ENCODE measurements at places on chromosomes 6 and 20.

- no peak for DNase-seq
These were observed 2.2 kb downstream of the C20orf204 start for GRCh38 chr20:64038224-64038564.

- no peak for DNase-seq
These were observed 66.0 kb downstream of the STK4 start for GRCh38 chr20:45032276-45032675.

DNA sequence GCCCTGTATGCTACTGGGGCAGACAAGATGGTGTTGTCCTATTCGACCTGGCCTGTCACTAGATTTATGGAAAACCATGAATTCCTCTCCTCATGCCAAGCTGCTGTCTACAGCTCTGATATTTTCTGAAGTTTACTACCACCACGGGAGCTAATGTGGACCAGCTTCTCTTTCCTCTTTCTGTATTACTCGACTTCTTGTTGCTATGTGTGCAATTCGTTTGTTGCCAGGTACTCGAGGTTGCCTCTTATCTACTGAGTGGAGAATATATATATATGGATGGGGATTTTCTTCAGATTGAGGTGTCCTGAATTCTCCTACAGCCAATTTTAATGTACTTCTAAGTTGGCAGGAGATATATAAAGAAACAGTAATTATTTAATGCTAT lies 34.7 kb downstream of the MAN1A1 start:
- DNase-seq, result no peak

- DNase-seq, result no peak
These were observed 243.2 kb downstream of the OGFRL1 start for GRCh38 chr6:71531841-71532240.

DNA sequence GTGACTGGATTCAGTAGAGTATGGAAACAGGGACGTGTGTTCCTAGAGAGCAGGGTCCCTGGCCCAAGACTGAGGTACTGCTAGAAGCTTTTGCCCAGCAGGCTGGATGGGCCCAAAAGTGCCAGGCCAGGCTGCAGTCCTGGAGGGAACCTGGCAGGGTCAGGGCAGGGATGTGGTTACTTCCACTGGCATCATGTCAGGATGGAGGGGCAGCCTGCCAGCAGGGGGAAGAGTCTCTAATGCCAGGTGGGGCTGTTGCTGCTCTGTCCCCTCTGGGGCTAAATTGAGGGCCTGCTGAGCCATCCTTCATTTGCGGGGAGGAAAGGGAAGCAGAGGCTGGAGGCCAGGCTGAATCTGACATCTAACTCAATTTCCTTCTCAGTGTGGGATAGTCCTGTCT lies 17.2 kb downstream of the ZDHHC14 start:
- no peak for DNase-seq

GRCh38 chr6:167338541-167339117 lies 13.7 kb downstream of the TTLL2 start:
- DNase-seq, result no peak

GRCh38 chr6:99432877-99433276 lies 7.8 kb upstream of the PNISR start:
- no peak for DNase-seq

GRCh38 chr6:95383878-95384277 lies 193.5 kb upstream of the MANEA start:
- no peak for DNase-seq

DNA sequence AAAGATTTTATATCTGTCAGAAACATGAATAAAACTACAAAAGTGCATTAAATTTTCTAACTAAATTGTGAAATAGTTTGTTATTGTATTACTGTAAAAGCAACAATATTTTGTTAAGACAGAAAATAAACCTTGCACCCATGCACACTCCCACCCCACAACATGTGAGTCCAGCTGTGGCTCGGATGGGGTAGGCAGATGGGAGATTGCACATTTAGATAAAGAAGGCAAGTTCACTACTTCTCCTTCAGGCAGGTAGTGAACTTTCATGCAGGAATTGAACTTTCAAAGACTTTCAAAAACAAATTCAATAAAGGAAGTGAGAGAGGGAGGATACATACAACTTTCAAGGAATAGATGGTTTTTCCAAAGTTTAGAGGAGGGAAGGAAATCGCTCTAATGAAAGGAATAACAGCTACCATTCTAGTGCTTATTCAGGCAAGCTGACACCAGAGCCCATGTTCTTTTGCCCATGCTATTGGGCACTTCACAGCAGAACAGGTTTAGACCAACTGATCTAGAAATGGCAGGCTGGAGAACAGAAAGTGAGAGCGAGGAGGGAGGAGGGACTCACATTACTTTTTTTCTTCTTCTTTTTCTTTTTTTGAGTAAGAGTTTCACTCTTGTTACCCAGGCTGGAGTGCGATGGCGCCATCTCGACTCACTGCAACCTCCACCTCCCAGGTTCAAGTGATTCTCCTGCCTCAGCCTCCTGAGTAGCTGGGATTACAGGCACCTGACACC lies 28.5 kb downstream of the SF3B5 start:
- no peak for DNase-seq

GRCh38 chr6:12271997-12272396 lies 18.2 kb upstream of the EDN1 start:
- DNase-seq, result no peak

DNA sequence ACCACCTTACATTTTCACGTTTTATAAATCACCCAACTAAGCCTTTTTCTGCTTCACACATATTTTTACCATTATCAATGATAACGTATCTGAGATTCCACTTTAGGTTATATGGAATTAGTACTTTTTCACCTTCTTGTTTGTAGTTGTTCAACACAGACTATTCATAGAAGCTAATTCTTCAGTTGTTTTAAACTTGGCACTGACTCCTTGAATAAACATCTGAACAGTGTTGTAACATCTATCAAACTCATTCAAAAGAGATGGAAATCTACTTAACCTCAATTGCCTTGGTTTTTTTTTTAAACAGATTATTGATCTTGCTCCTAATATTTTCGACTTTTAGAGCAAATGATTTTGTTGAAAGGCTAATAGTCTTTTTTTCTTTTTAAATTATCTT lies 34.2 kb downstream of the PTPRA start:
- no peak for DNase-seq

- DNase-seq, result no peak
These were observed 78.9 kb downstream of the GINS1 start for GRCh38 chr20:25486377-25486776.

DNA sequence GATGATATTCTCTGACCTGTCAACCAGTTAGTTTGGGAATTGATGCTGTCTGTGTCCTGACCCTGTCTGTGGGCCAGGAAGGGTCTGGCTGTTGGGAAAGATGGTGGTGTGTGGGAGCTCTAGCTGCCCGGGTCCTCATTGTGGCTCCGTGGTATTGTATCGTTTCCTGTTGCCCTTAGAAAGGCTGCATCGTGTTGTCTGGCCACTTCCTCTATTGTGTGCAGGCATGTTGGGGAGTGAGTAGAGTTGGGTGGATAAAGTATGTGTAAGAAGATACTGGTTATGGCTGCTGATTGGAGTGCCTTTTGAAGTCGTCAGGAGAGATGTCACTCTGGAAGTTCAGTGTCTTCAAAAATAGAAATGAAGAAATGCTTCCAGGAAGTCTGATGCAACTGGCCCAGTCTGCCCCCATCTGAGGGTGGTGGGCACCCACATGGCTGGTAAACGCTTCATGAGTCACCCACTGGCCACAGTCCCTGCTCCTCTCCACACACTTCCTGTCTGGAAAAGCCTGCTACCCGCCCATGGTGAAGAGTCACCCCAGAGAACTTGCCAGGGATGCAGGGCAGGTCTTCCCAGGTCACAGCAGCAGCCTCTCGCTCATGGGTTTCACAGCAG lies 27.9 kb downstream of the PPARD start:
- DNase-seq, result no peak

DNA sequence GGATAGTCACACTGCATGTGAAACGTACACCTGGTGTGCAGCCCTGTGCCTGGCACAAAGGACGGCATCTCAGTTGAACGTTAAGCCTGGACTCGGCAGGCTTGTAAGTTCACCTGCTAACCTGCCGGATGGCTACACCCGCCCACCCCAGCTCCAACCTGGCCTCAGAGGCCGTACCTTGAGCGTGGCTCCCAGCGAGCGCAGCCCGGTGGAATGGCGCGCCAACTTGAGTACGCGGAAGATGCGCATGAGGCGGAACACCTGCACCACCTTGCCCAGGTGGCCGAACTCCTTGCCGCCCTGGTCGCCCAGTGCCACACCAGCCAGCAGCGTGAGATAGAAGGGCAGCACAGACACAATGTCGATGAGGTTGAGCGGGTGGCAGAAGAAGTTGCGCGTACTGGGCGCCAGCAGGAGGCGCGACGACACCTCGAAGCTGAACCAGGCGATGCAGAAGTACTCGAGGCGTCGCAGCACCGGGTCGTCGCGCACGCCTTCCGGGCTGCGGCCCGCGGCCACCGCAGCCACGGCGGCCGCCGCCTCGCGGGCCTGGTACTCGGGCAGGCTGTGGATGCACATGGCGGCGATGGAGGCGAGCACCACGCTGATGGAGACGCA lies 3.3 kb downstream of the KCNS1 start:
- no peak for DNase-seq

- no peak for DNase-seq
These were observed 3.0 kb upstream of the CTNNBL1 start for GRCh38 chr20:37690626-37691369.

DNA sequence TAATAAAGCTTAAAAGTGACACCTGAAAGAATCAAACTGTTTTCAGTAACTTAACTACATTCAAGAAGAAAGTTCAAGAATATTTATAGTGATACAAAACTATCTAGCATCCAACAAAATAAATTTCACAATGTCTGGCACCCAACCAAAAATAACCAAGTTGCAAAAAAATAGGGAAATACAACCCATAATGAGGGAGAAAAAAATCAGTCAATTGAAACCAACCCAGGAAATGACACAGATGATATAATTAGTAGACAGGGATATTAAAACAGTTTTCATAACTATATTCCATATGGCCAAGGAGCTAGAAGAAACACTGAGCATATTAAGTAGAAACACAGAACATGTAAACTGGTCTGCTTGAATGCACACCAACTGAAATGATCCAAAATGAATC lies 120.2 kb upstream of the BEND3 start:
- DNase-seq, result no peak

DNA sequence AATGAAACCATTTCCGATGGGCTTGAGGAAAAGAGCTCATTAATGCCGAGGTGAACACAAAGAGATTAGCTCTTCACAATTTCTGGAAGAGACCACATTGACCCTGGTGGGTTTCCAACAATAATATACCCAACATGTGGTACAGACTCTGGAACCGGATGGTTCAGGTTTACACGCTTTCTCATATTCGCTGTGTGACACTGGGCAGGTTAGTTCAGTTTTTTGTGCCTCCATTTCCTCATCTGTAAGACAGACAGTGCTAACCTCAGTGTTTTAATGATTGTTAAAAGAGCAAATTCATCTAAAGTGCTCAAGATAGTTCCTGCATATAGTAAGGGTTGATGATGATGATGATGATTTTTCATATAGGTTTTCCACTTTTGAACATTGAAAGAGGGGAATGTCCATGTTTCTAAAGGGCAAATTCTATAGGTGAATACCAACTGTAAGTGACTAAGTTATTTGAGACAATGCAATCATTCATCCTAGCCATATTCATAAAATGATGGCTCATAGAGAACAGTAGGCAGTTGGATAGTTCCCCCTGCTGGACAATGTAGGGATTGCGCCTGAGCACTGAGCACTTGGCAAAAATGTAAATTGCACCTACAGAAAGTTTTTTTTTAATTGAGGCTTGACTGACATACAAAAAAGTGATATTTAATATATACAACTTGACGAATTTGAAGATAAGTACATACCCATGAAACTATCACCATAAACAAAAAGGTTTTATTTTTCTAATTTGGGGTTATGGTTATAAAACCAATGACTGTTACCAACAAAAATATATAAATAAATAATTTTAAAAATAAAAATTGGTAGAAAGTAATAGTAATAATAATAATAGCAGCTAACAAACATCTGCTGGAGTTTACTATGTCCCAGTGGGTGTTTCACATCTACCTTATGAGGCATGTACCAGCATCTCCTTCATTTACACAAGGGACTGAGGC lies 2.1 kb upstream of the PERP start:
- peak; percentile 44 for DNase-seq

DNA sequence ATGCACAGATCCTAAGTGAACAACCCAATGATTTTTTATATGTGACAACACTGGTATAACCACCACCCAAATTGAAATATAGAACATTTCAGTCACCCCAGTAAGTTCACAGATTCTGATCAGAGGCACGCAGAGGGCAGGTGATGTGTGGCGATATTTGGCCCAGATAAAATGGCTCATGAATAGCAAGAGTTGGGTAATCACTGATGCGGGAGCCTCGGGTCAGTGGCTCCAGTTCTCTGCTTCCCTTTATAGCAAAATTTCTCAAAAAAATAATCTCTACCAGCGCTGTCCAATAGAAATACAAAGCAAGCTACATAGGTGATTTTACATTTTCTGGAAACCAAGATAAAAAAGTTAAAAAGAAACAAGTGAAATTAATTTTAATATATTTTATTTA lies 14.9 kb downstream of the GHRH start:
- DNase-seq, result no peak

DNA sequence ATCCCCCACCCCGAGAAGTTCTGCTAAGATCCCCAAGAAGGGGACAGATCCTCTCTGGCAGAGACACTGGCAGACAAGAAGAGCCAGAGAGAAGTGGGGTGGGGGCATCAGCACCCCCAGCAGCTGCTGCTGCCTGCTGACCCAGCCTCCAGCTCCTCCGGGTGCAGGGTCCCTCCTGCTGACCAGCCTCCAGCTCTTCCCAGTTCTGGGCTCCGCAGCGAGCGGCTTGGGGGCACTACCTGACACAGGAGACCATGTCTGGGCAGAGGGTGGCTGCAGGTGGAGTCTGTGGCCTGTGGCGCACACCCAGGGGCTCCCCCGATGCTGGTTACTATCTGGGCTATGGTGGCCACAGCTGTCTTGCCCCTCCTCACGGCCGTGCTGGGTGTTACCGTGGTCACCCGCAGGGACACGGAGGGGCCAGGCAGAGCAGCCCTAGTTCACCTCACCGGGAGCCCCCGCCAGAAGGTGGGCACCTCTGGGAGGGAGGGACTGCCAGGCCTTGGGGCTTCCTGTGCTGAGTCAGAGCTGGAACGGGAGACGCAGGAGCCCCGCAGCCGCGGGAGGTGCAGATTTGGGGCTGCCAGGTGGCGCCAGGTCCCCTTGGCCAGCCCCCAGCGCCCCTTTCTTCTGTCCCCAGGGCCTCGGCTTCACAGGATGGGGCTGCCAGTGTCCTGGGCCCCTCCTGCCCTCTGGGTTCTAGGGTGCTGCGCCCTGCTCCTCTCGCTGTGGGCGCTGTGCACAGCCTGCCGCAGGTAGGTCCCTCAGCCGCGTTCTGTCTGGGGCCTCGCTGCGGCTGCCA lies 630 bp downstream of the LIME1 start:
- no peak for DNase-seq

DNA sequence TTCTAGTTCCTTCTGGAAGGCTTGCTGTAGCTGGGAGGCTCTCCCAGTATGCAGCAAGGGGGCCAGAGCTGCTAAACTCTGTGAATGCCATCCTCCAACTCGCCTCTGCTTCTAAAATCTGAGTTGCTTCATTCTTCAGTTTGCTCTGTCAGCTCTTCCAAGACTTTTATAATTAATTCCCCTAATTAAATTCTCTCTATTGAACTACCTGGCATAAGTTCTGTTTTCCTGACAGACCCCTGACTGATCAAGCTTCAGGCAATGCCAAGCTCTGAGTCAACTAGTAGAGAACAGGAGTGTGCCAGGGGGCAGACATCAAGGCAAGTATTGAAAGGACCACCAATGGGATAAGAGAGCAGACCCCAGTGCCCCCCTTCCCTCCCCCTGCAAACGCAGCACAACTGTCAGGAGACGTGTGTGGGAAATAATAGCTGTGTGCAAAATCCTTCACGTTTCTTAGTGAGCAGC lies 109.3 kb upstream of the TAB2 start:
- DNase-seq, result no peak

GRCh38 chr6:149830731-149831307 lies 33.3 kb downstream of the LRP11 start:
- DNase-seq, result no peak

All from NCI-H1436 treated with DMSO at 0.1 percent for 48 hours (cell line).